ENCODE measurements at places on chromosomes 7 and 10.

DNA sequence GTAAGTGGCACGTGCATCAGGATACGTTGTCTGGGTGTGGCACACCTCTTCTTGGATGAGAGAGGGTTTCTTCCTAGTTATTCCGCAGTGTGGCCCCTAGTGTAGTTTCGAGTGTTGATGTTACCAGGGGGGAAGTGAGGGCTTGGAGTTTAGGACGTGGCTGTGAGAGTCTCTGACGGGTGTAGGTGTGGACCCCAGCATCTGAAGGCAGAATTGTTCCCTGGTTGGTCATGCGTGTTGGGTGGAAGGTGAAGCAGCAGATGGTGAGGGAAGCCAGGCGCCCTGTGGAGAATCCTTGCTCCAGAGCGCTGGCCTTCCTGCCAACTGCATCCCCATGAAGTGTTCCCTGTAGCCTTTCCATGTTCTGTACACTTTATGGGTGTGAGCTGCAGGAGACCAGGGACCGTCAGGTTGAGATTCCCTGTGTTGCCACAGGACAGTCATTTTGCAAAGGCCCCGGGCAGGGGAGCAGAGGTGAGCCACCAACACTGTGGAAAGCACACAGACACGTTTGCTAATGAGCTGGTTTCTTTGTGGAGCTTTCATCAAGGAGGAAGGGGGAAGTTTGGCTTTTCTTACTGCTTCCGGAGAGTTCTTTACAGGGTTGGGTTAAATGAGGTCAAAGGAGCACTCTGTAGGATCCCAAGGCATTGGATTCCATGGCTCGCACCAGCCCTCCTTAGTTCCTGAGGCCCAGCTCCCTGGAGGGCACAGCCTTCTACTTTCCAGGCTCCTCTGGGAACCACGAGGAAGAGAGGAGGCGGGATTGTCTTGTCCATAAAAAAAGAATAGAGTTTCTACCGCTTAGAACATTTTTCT, 32.0 kb downstream of the TSPAN14 start:
- no peak for DNase-seq

DNA sequence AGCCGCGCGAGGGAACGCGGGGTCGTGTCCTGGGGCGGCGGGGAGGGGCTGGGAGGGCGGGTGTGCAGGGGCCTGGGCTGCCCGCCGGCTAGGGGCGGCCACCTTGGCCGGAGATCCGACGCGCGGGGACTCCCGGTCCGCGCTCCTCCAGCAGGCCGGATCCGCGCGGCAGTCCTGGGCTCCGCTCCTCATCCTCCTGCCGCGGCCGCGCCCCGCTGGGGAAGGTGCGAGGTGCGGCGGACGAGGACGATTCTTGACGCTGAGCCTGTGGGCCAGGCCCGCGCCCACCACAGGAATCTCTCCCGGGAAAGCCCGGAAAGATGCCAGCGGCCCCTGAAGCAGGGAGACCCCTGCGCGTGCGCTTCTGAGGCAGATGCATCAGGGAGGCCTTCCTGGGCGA, 6.6 kb upstream of the OGDHL start:
- no peak for DNase-seq

GRCh38 chr7:152521420-152522337, 85.9 kb upstream of the KMT2C start:
- no peak for DNase-seq

DNA sequence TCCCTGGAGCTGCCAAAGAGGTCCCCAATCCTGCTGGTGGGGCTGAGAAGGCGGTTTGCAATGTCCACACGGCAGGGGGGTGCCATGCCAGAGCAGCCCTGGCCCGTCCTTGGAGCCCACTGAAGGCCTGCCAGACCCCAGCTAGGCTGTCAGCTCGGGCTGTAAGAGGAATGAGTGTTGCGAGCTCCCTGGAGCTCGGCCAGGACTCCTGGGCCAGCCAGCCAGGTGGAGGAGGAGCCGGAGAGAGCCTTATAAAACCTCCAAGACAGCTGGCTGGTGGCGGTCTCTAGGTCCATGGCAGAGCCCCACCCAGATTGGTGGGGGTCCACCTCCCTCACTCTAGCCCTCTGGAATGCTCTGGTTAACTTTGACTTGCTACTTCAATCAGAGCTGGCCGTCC, 55.1 kb upstream of the CALN1 start:
- no peak for DNase-seq

- DNase-seq = no peak
Measured at GRCh38 chr7:70694971-70695794, 436.8 kb upstream of the GALNT17 start.

Data from bronchial epithelial cell (primary cell).